Adrenal gland (tissue), 19 donors: ENCODE measurements at places on chromosomes 7 and 10. TPM values are rescaled to one million over a fixed set of nuclear protein-coding genes. Genes with fewer than 3 reads are reported as not detected.

DNA sequence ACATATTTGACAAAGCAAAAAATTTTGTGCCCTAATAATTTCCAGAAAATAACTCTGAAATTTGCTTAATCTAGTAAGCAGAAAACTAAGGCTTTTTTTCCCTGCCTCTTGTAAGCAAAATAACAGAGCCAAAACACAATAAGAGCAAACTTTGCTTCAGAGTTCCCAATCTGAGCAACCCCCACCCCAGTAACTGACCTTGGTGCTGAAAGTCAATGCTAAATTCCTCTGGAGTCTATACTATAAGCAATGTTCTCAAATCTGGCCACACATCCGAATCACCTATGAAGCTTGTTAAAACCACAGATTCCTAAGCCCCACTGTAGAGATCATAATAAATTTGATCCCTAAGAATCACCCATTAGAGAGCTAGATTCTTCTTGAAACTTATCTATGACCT, 150.5 kb downstream of the ELAPOR2 start:
- no peaks in the 10 kb centered on the region for H3K4me1 ChIP-seq
- no peak for DNase-seq
- H3K36me3 ChIP-seq, result no peaks in the 10 kb centered on the region
- H3K4me3 ChIP-seq, result no peak overlapping the region

DLX5 gene
- not detected for total RNA-seq

MAT1A gene
- total RNA-seq, result 0.29 TPM

GRCh38 chr7:125256446-125256845, 326.8 kb upstream of the POT1 start:
- H3K27ac ChIP-seq, result no peak overlapping the region
- no peaks in the 10 kb centered on the region for H3K27me3 ChIP-seq
- no peak for DNase-seq
- H3K4me1 ChIP-seq, result no peaks in the 10 kb centered on the region

DNA sequence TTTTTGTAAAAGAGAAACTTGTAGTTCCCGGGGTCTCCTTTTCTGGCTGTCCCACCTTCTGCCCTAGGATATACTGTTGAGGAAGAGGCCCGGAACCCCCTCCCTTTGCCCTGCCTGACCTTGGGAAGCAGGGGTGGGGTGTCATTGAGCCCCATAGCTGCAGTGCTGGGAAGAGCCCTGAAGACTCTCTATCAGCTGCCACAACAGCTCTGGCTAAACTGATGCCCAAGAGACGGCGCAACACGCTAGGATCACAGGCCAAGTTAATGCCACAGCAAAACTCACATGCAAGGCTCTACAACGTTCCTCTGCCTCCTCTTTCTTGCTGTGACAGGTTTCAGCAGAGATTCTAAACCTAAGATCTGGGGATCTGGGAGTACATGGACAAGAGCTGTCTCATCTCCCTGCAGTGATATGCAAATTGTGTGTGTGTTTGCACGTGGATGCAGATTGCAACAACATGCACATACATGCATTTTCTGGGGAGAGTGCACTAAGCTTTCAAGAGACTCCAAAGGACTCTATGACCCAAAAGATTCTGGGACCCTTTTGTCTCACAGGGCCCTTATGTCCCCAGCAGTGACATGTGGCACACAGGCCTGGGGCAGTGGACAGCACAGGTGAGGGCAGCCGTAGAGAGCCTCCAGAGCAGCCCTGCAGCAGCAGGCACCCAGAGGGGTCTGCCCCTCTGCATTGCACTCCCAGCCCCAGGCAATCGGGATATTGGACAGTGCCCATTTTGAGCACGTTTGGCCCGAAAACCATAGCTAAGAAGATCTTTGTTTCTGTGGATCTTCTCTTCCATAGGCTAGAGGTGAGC, 2.5 kb downstream of the RASSF4 start:
- no peak overlapping the region for H3K4me3 ChIP-seq
- peaks cover 54% of the 10 kb centered on the region for H3K4me1 ChIP-seq
- H3K27me3 ChIP-seq, result no peaks in the 10 kb centered on the region
- H3K36me3 ChIP-seq, result no peaks in the 10 kb centered on the region
